NCI-H1105 (cell line): ENCODE measurements at places on chromosomes 5 and 9.

- DNase-seq: no peak
Observed at GRCh38 chr9:121298016-121298538, 30.1 kb downstream of the GSN start.

DNA sequence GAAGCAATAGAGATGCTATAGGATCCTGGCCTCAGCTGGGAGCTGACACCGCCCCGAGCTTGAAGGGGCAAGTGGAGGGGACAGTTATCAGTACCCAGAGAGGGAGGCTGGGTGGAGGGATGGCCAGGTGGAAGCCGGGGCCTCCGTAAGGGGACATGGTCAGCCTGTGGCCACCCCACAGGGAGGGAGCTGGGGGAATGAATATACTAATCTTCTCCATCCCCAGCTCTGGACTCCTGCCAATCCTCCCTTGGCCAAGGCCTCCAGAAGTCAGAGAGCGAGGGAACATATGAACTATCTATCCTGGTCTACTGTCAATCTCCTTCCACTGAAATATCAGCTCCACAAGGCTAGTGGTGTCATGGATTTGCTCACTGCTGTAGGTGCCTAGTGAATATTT lies 109.3 kb downstream of the BOD1 start:
- no peak for DNase-seq

DNA sequence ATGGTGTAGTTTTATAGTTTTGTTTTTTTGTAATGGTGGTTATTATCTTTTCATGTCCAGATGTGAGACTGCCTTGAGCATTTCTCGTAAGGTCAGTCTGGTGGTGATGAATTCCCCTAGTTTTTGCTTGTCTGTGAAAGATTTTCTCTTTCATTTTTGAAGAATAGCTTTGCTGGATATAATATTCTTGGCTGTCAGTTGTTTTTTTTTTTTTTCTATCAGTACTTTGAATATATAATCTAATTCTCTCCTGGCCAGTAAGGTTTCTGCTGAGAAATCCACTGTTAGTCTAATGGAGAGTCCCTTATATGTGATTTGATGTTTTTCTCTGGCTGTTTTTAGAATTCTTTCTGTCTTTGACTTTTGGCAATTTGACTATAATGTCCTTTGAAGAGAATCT lies 106.9 kb downstream of the CARTPT start:
- no peak for DNase-seq

GRCh38 chr9:128836509-128837145 lies 7.0 kb upstream of the SPOUT1 start:
- DNase-seq: no peak

DNA sequence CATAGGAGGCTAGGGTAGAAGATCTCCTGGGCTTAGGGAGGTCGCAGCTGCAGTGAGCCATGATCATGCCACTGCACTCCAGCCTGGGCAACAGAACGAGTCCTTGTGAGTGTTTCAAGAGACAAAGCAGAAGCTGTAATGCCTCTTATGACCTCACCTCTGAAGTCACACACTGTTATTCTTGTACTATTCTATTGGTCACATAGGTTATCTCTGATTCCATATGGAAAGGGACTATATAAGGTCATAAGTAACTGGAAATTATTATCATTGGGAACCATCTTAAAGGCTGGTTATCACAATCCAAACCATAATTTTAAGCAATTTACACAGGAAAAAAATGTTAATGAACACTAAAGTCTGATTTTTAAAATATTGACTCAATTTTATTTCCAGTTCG lies 17.9 kb upstream of the AFF4 start:
- DNase-seq: no peak

GRCh38 chr9:89223396-89223977 lies 44.9 kb upstream of the SHC3 start:
- DNase-seq: no peak

DNA sequence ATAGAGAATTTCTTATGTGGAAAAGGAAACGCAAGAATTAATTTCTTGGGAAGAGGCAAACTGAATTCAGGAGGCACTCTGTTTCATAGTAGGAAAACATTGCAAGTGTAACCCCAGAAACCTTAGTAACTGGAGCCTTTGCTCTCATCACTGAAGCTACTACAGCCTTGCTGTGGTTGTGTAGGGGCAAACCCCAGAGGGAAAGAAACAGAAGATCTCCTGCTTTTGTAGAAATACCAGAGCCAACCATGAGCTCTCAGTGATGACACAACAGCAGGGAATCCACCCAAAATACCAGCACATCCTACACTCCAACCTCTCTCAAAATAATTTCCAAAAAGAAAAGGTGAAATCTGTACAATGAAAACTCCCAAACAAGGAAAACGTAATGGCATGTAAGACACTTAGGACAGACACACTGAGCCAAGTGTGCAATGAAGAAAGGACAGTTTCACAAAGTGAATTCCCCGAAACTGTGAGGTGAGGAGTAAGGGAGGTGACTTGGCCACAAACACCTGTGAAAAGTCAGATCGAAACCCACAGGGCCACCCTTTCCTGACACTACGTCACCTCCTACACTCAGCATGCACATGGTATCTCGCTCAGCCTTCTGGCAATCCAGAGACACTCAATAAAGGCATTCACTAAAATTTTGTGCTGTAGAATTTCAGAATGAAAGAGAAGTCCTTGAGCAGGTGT lies 8.5 kb upstream of the ACSL6 start:
- DNase-seq: no peak

GRCh38 chr9:2344436-2344835 lies 277.2 kb upstream of the VLDLR start:
- DNase-seq: no peak

- DNase-seq: no peak
Observed at GRCh38 chr5:65068410-65068809, 299.7 kb downstream of the CWC27 start.

DNA sequence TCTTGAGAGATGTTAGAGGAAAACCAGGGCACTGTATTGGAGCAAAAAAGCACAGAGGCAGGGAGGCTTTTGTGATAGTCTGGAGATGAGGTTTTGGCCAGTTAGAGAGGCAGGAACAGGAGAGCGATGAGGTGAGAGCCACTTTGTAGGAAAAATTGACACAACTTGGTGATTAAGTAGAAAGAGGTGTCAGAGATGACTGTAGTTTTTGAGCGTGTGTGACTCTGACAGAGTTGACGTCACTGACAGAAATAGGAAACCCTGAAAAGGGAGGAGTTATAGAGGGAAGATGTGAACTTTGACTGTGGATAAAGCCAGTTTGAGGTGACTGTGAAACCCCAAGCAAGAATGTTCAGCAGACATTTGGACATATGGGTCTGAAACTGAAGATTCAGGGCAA lies 15.7 kb downstream of the NFX1 start:
- DNase-seq: no peak

- no peak for DNase-seq
Observed at GRCh38 chr5:152465140-152465539, 60.1 kb upstream of the NMUR2 start.

DNA sequence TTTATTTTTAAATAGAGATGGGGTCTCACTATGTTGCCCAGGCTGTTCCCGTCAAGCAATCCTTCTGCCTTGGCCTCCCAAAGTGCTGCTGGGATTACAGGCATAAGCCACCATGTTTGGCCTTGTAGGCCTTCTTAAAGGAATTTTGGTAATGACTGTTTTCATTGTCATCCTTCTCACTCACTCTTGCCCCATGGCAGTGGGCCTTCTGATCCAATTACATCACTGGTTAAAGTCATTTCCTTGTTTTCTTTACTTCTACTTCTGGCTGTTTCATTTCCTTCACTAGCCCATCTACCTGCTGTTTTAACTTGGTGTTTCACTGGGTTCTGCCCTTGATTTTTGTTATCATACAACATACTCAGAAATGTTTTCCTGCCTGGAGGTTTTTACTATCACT lies 20.1 kb upstream of the NIM1K start:
- DNase-seq: no peak

DNA sequence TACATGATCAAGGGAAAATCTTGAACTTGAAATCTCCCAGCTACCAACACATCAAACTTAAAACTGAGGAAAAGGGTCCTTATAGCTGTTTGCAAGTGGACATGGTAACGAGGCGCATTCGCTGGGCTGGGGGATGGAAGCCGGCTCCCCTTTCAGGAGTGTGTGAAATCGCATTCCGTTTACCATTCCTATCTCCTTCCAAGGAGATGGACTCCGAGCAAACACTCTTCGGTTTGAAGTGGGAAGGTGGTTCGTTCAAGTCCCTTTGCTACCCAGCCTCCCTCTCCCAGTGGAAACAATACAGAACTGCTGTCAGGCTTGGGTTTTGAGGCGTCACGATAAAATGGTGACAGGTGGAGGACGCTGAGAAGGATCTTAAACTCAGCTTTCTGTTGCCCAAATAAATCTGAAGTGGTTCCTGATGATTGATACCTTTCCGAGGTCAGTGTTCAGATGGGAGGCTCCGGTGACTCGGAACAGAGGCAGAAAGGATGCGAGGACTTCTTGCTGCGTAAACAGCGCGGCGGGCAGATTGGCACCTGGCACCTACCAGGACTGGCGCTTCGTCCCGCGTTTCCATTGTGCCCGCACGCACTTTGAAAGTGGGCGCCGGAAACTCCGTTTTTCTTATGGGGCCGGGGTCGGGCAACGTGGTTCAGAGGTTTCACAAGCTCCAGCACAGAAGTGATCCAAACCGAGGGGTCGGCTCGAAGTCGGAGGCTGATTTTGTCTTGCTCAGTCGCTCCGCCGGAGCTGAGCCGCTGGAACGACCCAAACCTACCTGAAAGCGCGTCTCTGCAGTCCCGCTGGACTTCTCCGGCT lies 7.0 kb downstream of the MSX2 start:
- no peak for DNase-seq

DNA sequence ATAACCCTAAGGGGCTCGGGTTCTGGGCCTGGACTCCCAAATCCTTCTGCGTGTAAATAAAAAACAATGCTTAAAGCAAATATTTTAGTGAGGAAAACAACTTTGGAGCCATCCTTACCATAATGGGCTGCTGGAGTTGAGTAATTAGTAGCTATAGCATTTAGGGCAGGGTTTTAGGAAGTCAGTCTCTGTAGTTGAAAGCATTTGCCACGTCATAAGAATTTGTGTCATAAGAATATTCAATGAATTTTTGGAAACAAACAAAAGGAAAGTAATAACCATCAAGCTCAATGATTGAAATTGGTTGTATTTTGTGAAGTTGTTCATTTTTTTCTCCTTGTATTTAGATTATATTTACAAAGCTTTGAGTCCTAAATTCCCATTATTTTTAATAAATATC lies 114.8 kb upstream of the ELL2 start:
- DNase-seq: no peak

DNA sequence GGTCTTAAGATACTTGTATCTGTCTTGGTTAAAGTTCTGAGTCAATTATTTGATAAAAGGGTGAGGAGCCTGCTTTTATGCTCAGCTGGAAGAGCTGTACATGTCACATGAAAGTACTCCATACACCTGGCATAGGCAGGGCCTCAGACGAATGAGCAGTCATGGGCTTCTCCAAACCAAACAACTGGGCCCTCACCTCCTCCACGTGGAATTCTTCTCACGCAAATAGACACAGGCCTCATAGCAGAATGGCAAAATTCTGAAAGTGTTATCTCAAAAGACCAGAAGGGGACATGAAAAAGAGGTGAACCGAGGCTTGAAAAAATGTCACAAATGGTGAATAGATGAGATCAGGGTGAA lies 48.6 kb downstream of the FAM240B start:
- DNase-seq: no peak

DNA sequence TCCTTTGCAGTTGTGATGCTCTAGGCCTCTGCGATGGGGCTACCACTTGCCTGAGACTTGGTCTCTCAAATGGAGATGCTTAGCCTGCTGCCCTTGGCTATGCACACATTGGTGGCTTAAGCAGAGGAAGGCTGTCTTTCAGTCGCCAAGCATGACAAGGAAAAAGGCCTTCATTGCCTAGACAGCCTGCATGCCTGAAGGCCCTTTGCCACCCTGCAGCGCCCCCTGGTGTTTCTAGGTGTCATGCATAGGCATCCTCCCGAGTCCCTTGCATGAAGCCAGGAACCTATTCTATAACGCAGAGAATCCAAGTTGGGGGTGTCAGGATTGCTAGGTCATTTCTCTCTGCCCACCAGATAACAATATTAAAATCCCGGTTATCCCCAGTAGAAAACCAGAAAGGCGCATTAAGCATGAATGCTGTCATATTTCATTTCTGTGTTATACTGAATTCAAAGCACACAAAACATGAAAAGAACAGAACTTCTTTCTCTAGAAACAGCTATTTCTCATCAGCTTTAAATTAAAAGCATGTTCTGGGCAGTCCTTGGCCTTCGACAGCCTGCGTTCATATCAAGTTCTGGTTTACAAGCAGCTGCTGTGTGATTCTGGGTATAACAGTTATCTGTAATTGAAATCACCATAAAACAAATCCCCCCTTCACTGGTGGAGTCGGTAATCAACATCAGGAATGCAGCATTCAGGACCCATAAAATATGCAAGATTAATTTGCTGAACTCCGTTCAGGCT lies 59.7 kb upstream of the TRPC7 start:
- peak; percentile 56 for DNase-seq

GRCh38 chr9:136082496-136083361 lies 12.4 kb downstream of the NACC2 start:
- no peak for DNase-seq

GRCh38 chr9:107487521-107488374 lies 1.8 kb downstream of the KLF4 start:
- DNase-seq: no peak

GRCh38 chr5:31459594-31459993 lies 72.3 kb downstream of the DROSHA start:
- no peak for DNase-seq

GRCh38 chr9:94923326-94924089 lies 197.0 kb downstream of the AOPEP start:
- peak; percentile 15 for DNase-seq

GRCh38 chr5:41412496-41412895 lies 97.9 kb downstream of the PLCXD3 start:
- DNase-seq: no peak

DNA sequence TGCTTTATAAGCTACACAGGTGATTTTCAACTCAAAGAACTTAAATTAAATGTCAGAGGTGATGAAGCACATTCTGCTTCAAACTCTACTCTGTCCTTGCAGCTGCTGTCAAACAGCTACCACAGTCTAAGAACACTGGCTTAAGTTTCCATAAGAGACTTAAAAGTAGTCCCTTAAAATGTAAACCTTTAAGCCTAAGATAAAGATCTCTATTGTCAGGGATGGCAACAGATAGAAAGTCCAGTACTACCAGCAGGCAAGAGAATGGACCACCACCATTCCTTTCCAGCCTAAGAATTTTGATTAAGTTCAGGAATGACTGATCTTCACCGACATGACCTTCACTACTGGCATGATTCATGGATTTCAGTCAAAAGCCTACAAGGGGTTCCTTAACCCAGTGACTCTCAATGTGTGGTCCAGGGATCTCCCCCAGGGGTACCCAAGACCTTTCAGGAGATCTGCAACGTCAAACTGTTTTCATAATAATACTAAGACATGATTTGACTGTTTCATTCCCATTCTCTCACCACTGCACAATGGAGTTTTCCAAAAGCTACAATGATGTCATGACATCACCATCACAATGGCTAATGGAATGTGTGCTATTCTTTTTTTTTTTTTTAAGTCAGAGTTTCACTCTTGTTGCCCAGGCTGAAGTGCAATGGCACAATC lies 41.1 kb upstream of the PLPP6 start:
- DNase-seq: no peak

DNA sequence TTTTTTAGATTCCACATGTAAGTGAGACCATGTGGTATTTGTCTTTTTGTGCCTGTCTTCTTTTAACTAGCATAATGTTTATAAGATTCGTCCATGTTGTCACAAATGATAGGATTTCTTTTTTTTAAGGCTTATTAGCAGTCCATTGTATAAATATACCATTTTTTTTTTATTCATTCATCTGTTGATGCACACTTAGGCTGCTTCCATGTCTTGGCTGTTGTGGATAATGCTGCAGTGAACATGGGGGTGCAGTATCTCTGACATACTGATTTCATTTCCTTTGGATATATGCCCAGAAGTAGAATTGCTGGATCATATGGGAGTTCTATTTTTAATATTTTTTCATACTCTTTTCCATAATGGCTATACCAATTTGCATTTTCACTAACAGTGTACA lies 48.7 kb downstream of the KIAA1958 start:
- no peak for DNase-seq
